Muscle of back (tissue), 13 donors: ENCODE measurements at places on chromosomes 6 and 20.

DNA sequence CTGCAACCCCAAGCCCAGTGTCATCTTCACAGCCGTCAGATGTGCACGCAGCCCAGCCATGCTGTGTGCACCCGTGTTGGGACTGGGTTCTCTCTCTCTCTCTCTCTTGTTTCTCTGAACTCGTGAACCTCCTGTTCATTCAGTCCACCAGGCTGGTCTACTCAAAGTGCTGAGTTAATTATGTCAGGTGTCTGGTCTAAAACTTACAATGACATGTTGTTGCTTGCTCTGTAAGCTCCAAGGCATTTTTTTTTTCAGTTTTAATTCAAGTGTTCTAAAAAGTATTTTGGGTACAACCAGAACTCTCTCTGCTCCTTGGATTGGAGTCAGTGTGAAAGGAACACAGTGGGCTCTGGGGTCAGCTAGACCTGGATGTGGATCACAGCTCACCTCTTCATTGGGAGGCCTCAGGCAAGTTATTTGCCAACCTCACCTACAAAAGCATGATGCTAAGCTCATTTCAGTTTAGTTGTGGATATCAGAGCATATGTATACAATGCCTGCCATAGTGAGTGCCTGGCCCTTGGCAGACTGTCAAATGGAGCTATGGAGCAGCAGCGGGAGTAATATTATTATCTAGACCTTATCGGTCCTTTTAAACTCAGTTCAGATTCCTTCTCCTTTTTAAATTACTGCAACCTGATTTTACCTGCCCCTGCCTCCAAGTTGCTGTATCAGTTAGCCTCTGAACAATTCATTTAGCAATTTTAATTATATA, 59.5 kb downstream of the PLEKHG1 start:
- DNase-seq: no peak

- peak; percentile 20 for DNase-seq
Measured at GRCh38 chr6:14964556-14965270, 281.2 kb upstream of the JARID2 start.

GRCh38 chr6:3356056-3356823, 97.5 kb downstream of the PSMG4 start:
- peak; percentile 69 for DNase-seq

GRCh38 chr6:30507849-30508827, 18.8 kb downstream of the HLA-E start:
- no peak for DNase-seq

DNA sequence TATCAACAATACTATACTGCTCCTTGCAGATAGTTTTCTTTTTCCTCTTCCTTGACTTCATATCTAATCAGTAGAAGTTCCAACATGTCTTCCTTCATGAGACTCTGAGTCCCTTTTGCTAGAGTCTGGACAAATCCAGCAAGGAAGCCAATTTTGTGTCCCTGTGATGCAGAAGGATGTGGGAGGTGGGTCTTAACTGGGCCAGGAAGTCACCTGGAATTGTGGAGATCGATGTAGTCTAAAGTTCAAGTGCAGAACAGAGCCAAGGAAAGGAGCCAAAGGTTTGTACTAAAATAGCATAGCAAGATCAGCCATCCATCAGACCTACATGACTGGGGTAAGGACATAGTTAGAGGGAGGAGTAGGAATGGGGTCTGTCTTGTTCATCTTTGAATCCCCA, 37.6 kb downstream of the SPTLC3 start:
- no peak for DNase-seq

GRCh38 chr20:48411245-48411644, 416.6 kb downstream of the PREX1 start:
- peak; percentile 84 for DNase-seq

DNA sequence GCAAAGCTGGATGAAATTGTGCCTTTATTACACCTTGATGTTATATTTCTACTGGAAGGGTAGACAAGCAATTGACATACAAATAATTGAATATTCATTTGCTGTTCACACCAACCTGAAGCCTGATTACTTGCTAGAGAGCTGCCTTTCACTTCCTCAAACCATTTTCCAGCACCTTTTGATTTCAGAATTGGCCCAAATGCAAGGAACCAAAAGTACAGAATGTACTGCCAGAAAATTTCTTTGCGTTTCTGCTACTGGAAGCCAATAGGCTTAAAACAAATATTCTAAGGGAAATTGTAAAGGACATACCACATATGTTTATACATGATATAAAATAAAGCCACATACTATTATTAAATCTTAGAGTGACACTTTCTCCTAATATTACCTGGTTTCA, 94.5 kb downstream of the RFPL4B start:
- DNase-seq: peak; percentile 80

GRCh38 chr6:11450037-11450436, 87.5 kb upstream of the TMEM170B start:
- no peak for DNase-seq

GRCh38 chr6:136016228-136017225, 165.0 kb downstream of the PDE7B start:
- DNase-seq: peak; percentile 36

DNA sequence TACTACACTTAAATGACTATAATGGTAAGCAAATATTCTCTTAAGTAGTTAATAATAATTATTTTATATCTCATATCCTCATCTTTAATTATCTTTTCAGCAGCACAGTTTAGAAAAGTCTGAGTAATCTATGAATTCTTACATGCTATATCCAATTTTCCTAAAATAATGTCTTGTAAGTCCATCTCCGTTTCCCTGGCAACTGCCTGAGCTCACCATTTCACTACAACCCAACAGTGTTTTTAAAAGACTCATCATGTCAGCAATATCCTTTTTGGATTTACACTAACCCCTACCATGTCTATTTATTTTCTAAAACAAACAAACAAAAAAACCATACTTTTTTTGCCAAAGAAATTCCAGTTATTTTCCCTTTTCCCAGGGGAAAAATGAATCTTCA, 859.6 kb downstream of the EYS start:
- no peak for DNase-seq

DNA sequence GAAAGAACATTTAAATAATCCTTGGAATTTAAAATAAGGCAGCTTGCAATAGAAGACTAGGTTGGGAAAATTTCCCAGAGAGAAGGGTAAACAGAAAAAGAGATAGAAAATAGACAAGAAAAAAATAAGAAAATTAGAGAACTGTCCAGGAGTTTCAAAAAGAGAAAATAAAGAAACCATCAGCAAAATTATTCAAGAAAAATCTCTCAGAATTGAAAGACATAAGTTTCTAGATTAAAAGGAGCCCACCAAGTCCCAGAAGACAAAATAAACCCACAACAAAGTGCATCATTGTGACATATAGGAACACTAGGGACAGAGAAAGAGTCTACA, 88.6 kb upstream of the CDYL start:
- DNase-seq: no peak

- no peak for DNase-seq
Measured at GRCh38 chr20:54237116-54237943, 29.4 kb downstream of the PFDN4 start.

DNA sequence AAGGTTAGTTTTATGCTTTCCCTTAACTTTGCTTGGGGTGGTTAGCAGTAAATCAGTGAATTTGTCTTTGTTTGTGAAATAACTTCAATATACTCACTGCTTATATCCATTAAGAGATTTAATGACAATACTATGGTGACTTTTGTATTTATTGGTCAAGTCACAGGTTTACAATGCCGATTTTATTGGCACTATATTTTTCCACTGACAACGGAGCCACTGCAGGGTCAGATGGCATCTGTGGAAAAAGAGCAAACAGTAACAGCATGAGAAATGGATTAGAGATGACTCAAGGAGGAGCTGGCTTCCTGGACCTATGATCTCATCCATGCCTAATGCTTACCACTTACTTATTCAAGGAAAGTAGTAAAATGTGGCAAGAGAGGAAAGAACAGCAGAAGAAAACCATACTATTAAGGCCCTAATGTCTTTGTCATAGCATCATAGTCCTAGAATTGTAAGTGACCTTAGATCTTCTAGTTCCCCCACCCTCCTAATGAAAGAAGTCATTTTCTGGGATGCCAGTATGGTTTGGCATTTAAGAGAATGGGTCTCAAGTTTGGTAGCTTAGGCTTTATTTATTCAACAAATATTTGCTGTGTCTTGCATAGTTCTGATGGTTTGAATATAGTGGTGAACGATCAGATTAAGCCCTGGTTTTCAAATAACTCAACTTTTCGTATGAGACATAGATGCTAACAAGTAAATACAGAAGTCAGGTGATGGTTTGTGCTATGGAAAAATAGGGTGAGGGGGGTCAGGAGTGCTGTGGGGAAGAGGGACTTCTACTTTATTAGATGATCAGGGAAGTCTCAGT, 18.5 kb downstream of the RNF144B start:
- no peak for DNase-seq

GRCh38 chr6:9025228-9025627, 589.9 kb upstream of the SLC35B3 start:
- DNase-seq: no peak

GRCh38 chr6:1724124-1724523, 114.4 kb downstream of the FOXC1 start:
- no peak for DNase-seq

GRCh38 chr6:47404435-47404834, 73.2 kb upstream of the CD2AP start:
- no peak for DNase-seq

GRCh38 chr6:26594730-26595632, 1.8 kb upstream of the ABT1 start:
- no peak for DNase-seq

DNA sequence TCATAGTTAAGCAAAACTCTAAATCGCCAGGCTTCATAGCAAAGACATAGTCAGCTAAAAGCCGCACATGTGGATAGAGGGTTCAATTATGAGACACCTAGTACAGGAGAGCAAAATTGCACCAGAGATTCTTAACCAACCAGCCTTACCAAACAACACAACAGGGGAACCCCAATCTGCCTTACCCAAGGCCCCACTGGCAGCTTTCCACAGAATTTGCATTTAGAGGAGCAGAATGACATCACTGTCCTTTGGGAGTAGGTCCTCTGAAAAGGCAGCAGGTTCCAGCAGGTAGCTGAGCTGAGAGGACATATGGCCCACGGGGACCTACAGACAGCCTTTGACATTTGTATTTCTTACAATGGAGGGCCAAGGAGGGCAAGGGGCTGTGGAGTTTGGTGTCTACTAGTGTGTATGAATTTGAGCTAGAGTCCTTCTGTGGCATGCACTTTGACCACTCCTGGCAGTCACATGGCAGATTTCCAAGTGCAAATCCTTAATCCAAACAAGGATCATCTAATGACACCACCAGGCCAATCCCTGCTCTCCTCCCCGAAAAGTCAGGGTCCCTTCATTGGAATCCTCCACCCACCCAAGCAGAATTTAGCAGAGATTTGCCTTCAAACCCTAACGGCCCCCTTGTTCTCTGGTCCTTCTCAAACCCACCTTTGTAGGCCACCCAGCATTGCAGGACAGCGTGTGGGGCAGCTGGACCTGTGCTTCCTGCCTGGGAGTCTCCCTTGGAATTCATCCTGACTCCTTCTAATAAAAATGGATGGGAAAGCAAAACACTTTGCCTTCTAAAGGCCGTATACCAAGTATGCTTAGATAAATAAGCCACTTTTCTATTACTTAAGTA, 171.2 kb upstream of the SUPT3H start:
- no peak for DNase-seq

DNA sequence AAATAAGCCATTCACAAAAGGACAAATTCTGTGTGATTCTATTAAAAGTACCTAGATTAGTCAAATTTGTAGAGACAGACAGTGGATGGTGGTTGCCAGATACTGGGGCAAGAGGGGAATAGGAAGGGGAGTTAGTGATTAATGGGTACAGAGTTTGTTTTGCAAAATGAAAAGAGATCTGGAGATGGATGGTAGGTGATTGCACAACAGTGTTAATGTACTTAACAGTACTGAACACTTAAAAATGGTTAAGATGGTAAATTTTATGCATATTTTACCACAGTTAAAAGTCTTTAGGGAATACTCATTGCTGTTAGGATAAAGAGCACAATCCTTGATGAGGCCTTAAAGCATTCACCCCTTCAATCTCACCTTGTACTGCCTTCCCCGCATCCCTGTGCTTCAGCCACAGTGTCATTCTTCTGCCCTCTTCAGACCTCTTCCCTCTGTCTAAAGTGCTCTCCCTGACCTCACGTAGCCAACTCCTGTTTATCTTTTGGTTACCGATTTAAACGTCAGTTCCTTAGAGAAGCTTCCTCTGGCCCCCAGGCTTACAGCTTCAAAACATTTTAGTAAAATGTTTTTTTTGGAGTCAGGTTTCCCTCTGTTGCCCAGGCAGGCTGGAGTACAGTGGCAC, 11.8 kb downstream of the PSMF1 start:
- no peak for DNase-seq

DNA sequence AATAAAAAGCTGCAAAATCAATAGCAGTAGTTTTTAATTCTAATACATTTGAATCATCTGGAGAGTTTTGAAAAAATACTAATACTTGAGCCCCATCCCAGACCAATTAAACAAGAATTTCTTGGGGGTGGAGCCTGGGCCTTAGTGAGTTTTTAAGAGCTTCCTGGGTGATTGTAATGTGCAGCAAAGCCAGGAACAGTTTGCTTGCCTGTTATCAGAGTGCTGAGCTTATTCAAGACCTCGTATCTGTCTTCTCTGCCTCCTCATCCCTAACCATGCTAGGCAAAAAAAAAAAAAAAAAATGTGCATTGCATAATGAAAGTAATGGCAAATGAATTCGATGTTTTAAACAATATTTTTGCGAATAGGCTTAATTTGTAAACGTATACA, 36.4 kb upstream of the MYB start:
- DNase-seq: no peak

DNA sequence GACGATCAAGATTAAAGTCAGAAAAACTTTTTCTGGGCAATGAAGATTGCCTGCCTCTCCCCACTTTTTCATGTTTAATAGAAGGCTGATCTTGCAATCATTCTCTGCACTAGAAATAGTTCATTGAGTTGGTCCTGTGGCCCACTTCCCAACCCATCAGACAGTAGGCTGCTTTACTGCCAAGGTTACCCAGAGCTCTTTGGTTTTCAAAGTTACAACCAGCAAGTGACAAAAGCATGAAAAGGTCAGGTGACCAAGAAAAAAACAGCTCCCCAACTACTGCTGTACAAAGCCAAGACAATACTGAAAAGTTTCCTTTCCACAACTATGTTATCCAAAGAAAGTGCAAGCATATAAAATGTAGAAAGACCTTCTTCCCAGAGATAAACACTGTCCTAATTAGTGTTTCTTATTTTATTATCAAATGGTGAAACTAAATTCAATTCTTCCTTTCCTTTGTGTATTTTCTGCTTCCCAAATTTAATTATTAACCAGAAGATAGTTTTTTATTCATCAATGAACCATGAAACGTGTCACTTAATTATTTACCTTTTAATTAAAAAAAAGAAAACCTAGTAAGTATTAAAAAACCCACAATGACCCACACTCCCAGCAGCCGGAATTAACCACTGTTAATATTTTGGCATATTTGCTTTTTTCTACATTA, 16.6 kb downstream of the DNAAF9 start:
- DNase-seq: no peak

DNA sequence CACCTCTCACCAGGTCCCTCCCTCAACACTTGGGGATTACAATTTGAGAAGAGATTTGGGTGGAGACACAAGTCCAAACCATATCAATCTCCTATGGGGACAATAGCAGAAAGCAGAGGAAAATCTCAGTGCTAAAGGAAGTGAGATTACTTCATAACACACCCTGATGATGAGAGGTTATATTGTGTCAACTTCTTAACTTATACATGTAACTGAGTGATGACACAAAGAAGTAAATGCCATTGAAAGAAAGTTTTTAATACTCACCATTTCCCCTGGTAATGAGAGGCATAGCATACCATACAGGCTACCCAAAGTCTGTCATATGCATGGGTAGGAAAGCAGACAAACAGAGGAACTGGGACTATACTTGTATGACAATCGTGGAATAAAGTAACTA, 137.2 kb downstream of the MMUT start:
- DNase-seq: no peak
